ENCODE measurements at places on chromosomes 6 and 20.

GRCh38 chr6:135686784-135687301 lies 164.7 kb upstream of the PDE7B start:
- DNase-seq: no peak

DNA sequence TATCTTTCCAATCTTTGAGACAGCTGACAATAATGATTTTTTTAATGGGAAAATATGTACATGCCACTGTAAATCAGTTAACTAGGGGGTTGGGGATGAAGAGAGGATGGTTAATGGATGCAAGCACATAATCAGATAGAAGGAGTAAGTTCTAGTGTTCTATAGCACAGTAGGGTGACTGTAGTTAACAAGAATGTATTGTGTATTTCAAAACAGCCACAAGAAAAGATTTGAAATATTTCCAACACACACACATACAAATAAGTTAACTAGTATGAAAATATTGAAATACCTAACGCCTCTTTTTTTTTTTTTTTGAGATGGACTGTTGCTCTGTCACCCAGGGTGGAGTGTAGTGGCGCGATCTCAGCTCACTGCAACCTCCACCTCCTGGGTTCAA lies 153.4 kb upstream of the SALL4 start:
- no peak for DNase-seq

- no peak for DNase-seq
These were observed 152.1 kb upstream of the SMLR1 start for GRCh38 chr6:130675072-130675471.

GRCh38 chr20:45873409-45874103 lies 7.5 kb upstream of the ZSWIM1 start:
- DNase-seq: no peak

DNA sequence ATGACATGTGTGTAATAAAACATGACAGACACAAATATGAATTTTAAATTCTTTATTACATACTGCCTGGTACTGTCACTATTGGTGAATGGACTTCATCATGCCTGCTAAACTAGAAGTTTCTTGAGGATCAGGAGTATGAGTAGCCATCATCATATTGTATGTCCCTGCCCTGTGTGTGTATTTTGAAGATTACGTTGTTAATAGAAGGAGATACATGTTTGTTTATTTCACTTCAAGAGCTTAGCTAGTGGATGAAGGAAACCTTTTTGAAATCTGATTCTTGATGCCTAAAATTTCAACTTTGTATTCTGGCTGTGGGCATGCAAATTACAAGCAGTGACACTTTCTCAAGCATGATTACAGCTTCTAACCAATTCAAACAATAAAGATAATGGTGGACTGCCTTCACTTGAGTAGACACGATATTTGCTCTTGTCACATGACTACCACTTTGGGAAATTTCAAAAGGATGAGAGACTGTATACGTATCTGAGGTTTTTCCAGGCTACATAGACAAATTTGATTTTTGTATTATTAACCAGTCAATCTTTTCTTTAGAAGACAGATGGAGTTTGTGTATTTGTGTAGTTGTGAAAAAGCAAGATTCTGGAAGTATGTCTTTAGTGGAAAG lies 3.5 kb downstream of the TBPL1 start:
- no peak for DNase-seq

DNA sequence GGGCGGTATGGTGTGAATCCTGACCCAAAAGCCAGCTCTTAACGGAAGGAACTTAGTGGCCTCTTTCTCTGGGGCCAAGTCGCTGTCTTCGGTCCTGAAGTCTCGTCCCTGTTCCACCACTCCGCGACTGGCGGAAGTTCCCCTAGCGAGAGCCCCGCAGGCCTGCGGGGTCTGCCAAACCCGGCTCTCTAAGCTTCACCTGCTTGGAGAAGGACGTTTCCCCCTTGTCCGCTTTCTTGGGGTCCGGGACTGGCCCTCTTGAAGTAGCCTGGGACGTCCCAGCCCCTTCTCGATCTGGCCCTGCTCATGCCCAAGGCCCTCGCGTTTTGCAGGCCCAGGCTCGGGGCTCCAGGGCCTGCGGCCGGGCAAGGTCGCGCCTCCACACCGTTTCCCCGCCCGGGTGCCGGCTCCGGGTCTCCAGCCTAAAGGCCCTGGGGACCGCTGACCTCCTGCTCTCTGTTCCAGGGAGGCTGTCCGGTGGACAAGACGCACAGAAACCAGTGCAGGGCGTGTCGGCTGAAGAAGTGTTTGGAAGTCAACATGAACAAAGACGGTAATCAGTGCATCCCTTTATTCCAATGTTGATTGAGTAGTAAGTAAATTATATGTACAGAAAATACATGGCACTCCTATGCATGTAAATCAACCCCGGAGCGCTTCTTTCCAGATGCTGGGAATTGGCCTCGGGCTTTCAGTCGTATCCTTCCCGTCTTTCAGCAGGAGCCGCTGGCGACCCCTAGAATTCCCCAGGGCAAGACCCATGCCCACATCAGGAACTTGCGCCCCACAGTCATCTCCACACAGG lies 8.8 kb downstream of the NR2E1 start:
- DNase-seq: no peak

- DNase-seq: no peak
These were observed 33.0 kb downstream of the YTHDF1 start for GRCh38 chr20:63182946-63183415.

DNA sequence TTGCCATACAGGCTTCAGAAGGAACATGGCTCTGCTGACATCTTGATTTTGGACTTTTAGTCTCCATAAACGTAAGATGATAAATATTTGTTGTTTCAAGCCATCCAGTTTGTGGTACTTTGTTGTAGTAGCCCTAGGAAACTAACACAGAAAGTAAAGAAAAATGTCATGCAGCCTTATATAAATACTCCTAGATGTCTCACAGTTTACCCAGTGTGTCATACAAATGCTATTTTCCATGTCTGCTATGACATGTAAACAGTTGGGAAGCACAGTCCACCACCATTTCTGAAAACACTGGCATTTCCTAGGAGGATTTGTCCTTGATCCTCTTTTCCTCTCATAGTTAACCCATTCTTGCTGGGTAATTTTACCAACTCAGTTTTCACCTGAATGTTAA lies 30.6 kb upstream of the ME1 start:
- no peak for DNase-seq

DNA sequence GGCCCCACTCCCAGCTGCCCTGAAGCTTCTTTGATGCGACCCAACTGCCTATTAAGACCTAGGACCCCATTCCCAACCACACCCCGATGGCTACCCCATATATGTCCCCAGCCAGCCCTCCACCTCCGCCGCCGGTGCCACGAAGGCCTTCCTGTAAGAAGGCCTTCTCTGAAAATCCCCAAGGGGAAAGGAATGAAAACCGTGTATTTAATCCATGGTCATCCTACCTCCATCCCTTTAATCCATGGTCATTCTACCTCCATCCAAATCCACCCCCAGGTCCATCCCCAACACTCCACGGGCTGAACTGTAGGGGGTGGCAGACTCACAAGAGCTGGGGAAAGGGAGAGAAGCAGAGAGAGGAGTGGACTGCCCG lies 545 bp upstream of the VSX1 start:
- DNase-seq: no peak

- DNase-seq: no peak
These were observed 1.1 kb upstream of the BEND3 start for GRCh38 chr6:107116328-107116892.

- no peak for DNase-seq
These were observed 147.5 kb downstream of the MYO6 start for GRCh38 chr6:75896526-75896925.

- DNase-seq: no peak
These were observed 9.7 kb downstream of the HLA-DOB start for GRCh38 chr6:32807020-32807580.

GRCh38 chr6:67210450-67210849 lies 1424.6 kb upstream of the ADGRB3 start:
- DNase-seq: no peak

- DNase-seq: no peak
These were observed 199.0 kb downstream of the DLL1 start for GRCh38 chr6:170091639-170092579.

DNA sequence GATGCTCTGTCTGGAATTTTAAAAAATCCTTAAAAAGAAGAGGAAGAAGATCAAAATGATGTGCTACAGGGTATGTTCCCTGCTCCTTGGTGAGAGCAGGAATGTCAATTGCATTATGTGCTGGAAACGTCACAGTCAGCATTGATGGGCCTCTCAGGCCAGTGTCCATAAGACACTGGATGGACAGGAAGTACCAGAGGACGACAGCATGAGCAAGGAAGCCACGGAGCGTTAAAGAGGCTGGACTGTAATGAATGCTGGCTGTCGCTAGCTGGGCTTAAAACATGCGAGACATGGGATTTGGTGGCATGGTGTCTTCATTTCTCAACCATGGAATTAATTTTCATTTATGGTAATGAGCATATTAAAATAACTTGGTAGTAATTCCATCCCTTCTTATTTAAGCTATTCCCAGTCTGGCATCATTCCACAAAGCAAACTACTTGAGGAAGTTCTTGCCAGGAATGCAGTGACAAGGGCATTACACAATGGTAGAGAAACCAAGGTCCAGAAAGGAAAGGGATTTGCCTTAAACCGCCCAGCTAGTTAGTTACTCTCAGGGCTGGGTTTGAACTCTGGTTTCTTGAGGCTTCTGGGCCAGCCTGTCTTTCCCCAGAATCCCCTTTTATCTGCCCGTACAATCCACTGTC lies 166.6 kb upstream of the SOX4 start:
- no peak for DNase-seq

DNA sequence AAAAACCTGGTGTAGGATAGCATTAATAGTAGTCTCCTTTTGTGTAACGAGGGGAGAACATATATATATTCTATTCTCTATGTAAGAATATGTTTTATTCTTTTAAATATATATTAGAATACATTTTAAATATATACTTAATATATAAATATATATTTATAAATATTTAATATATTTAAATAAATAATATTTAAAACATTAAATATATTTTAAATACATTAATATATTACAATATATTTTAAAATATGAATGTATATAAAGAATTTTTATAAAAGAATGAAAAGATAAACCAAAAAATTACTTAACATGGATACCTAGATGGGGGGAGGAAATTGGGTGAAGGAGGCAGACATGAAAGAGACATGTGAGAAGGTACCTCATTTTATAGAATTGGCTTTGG lies 53.0 kb upstream of the ZNF831 start:
- DNase-seq: no peak

DNA sequence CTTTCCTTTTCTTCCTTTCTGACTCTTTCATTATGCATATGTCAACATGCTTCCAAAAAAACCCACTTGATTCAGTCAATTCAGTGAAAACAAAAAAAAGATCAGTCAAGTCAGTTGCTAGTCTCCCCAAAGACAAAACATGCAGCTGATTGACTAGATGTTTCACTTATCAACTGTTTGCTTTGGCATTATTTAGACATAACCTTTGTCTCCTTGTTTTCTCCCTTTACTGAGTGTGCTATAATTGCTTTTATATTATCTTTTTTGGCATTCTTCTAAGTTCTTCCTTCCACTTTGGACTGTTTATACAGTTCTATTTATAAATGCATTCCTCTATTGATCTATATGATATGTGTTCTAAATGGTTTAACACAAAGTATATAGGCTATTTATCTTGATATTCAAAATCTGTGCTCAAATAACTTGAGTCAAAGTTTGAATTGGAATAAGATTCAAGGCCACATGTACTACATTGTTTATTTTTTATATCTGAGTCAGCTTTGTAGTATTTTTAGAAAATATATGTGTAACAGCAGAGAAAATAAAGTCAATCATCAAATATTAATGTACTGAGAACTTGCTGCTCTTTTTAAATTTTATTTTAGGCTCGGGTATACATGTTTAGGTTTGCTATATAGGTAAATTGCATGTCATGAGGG lies 260.5 kb downstream of the CENPW start:
- no peak for DNase-seq

- DNase-seq: no peak
These were observed 227.9 kb downstream of the GJA1 start for GRCh38 chr6:121663292-121663810.

- no peak for DNase-seq
These were observed 128.3 kb downstream of the TSHZ2 start for GRCh38 chr20:53100476-53100911.

DNA sequence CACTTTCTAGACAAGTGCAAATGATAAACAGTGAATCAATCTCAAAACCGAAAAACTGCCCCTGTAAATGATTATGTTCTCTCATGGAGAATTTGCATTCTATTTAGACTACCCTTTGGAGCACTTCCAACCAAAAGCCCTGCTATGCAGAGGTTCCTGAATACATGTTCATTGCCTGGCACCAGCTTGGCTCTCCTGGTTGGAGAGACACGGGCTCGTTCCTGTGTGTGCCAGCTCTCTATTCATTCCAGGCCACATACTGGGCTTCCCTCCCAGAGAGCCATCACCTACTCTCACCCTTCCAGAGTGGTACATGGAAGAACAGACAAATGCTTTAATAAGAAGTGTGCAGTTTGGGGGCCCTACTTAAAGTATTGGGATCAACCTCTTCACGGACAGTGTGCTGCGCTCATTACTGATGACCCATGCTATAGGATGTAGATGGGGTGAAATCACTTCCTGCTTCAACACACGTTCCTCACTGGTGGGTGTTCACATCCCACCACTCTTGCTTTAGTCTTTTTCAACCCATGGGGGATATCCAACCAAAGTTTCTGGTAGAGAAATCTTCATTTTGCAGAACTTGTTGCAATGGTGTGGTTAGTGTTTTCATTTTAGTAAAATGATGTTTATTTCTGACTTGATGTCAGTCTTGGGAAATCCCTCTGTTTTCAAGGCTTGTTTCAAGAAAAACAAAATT lies 38.5 kb upstream of the NAA20 start:
- no peak for DNase-seq

DNA sequence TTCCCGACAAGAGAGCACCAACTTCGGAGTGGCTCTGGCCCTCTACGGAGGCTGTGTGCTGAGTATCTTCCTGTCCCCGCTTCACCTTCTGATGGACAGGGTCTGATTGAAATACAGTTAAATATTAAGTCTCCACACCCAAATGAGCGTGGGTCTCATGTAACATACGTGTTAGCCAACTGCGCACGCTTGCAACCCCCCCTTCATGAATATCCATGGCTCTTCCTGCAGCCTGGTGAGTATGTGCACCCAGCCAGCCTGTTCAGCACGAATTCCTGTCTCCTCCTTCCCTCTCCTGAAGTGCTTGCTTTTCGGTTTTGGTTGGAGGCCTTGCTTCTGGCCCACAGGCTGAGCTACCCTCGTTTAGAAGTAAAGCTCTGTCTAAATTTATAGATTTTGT lies 102.9 kb upstream of the FRMD1 start:
- no peak for DNase-seq

GRCh38 chr6:100538086-100538485 lies 73.4 kb upstream of the SIM1 start:
- no peak for DNase-seq

GRCh38 chr6:170049641-170050561 lies 241.0 kb downstream of the DLL1 start:
- peak; percentile 97 for DNase-seq

DNA sequence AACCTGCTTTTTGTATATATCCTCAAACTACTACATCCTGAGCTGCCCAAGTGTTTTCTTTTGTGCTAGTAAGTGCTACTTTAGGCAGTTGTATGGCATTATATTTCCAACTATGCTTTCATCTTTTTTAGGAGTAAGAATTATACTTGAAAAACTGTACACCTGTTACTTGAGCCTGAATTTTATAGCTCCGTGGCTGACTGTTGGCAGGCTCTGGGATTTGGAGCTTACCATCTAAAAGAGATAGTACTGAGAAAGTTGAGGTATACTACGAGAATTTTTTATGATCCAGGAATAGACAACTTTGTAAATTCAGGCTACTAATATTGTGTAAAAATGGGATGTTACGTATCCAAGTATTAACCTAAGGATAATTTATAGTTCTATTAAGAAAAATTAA lies 32.4 kb downstream of the RNF217 start:
- no peak for DNase-seq

GRCh38 chr20:35629427-35630145 lies 14.0 kb downstream of the SPAG4 start:
- no peak for DNase-seq

GRCh38 chr6:40755749-40756452 lies 168.7 kb upstream of the LRFN2 start:
- no peak for DNase-seq
